Common myeloid progenitor, CD34-positive (primary cell): ENCODE measurements at places on chromosomes 5 and 9.

DNA sequence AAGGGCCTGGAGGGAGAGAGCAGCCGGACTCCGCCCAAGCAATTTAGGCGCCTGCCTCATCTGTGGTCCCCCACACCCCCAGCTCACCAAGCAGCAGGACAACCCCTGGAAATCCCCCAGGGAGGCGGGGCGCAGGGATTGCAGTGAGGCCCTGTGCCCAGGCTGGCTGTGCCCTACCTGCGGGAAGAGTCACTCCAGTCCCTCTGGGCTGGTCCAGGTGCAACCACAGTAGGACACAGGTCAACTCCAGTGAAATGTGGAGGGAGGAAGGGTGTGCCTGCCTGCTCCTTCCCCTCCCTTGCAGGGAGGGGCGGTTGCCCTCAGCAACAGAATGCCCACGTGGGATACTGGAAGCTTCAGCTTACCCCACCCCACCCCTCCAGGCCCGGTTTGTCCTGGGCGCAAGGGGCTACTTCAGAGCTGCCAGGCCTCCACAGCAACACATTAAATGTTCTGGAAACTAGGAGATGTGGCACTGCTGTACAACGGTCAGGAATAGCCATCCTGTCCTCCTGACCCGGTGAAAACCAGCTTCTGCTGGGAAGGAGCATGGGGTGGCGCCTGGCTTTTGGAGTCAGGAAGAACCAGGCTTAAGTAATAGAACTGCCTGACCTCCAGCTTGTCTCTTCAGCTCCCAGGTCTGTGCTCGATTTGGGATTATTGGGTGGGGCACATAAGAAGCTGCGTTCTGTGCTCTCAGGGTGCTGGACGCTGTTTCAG is 22.5 kb downstream of the ABO start:
- no peaks in the 10 kb centered on the region for H3K27me3 ChIP-seq
- H3K4me1 ChIP-seq = no peaks in the 10 kb centered on the region
- DNase-seq = no peak
- no peaks in the 10 kb centered on the region for H3K36me3 ChIP-seq

DNA sequence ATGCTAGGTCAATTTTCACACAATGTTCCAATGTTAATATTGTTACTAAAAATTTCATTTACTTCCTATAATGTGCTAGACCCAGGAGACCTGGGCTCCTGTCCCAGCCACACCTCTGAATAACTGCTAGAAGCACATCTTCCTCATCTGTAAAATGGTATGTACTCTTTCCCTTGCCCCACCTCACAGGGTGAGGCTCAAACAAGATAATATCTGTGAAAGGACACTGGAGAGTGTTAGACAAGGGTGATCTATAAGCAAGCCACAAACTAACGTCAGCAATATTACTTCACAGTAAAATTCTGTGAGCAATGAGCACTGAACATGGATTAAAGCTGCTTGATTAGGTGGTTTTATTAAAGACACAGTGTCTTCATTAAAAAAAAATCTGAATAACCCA is 186.4 kb downstream of the EPB41L4A start:
- no peak overlapping the region for H3K27ac ChIP-seq
- peaks cover 3% of the 10 kb centered on the region for H3K27me3 ChIP-seq
- no peak overlapping the region for H3K4me3 ChIP-seq
- no peaks in the 10 kb centered on the region for H3K4me1 ChIP-seq

DNA sequence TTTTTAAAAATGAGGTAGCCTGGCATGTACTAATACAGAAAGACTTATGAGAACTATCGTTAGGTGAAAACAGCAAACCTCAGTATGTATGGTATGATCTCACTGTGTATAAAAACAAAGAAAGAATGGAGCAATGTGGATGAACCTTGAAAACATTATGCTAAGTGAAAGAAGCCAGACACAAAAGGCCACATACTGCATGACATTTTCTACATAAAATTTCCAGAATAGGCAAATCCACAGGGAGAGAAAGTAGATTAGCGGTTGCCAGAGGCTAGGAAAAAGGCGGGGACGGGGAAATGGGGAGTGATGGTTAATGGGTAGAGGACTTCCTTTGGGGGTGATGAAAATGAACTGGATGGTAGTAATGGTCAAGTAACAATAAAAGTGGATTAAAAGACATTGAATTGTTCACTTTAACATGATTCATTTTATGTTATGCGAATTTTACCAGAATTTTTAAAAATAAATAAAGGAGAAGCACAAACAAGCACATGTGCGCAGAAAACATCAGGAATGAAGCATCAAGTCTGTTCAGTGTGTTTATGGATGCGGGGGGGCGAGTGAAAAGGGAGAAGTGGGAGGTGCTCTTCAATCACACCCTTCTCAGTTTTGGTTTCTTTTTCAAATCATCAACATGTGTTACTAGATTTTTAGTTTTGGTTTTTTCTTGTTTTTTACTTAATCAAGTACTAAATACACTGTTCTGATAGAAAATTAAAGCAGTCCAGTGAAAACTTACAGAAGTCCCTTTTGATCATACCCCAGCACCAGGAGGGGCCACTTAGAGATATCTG is 16.3 kb downstream of the ROR2 start:
- DNase-seq = no peak
- H3K36me3 ChIP-seq = no peaks in the 10 kb centered on the region
- no peak overlapping the region for H3K4me3 ChIP-seq
- no peaks in the 10 kb centered on the region for H3K4me1 ChIP-seq
- no peak overlapping the region for H3K27ac ChIP-seq

- DNase-seq = no peak
- H3K4me1 ChIP-seq = no peaks in the 10 kb centered on the region
- H3K27me3 ChIP-seq = no peaks in the 10 kb centered on the region
- no peak overlapping the region for H3K27ac ChIP-seq
These were observed 193.3 kb upstream of the PANK3 start for GRCh38 chr5:168772316-168772961.

GRCh38 chr5:142725231-142726187 is 39.6 kb upstream of the FGF1 start:
- H3K4me3 ChIP-seq = no peak overlapping the region
- peaks cover 34% of the 10 kb centered on the region for H3K4me1 ChIP-seq
- H3K27ac ChIP-seq = peak overlapping the region; percentile 46
- H3K27me3 ChIP-seq = no peaks in the 10 kb centered on the region
- peak; percentile 32 for DNase-seq

DNA sequence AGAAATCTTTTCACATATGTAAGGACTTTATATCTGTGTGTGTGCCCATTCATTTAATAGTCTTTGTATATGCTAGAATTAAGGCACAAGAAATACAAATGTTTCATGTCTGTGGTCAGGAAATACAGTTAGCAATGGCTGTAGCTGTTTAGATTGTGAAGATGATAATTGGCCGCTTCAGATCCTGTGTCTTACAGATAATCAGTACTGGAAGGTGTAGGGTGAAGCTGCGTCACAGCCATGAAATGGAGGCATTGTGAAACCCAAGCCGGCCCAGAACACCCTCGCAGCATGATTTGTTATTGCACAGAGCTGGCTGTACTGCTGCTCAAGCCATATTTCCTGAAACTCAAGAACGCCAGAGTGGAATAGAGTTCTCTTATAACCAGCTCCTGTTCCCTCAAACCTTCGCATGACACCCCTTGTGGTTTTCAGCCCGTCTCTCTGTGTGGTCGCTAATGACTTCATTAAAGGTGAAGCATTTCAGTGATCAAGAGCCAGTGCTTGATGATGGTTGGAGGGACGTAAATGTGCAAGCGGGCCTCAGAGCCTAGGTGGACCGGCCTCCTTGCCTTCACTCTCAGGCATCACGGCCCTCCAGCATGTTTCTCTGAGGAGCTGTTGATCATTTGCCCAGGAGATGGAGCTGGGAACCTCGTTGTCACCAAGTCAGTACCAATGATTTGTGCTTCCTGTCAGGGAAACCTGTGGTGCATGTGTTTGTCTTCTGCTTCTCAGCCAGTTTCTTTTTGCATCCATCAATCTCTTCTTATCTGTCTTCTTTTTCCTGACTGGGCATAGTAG is 80.1 kb downstream of the F2RL2 start:
- peaks cover 8% of the 10 kb centered on the region for H3K36me3 ChIP-seq
- peak; percentile 95 for DNase-seq
- H3K4me1 ChIP-seq = peaks cover 84% of the 10 kb centered on the region
- no peaks in the 10 kb centered on the region for H3K27me3 ChIP-seq

DNA sequence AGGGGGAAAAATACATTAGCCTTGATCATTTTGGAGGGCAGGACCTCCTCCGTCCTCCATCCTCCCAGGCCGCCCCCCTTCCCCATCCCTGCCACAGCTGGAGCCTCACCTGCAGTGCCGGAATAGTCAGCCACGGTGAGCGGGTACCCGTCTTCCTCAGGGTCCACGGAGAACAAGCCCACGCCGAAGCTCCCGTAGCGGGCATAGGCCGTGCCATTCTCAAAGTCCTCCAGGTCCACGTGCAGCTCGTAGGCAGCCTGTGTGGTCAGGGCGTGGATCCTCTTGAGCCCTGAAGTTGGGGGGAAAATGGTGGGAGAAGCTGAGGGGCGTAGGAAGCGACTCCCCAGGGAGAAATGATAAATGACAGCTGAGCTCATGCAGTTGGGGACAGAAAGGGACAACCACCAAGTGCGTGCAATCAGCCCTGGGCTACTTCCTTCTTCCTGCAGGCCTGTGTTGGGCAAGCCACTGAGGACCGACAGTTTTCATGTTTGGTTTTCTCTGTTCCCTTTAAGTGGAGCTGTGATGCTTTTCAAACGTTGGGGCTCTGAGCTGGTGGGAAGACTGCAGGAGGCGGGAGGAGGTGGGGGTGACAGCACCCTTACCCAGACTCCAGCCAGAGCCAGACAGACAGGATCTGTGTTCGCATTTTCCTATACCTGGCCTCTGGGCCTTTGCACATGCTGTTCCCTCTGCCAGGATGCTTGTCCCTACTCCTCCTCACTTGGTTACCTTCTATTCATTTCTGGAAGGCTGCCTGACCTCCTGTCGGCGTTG is 8.7 kb upstream of the QRFP start:
- H3K36me3 ChIP-seq = no peaks in the 10 kb centered on the region
- no peak overlapping the region for H3K27ac ChIP-seq
- DNase-seq = no peak
- H3K4me3 ChIP-seq = no peak overlapping the region
- H3K4me1 ChIP-seq = peaks cover 7% of the 10 kb centered on the region

- DNase-seq = no peak
- no peaks in the 10 kb centered on the region for H3K36me3 ChIP-seq
- H3K27me3 ChIP-seq = no peaks in the 10 kb centered on the region
- H3K4me1 ChIP-seq = no peaks in the 10 kb centered on the region
These were observed 636.7 kb downstream of the NR2F1-AS1 start for GRCh38 chr5:92944337-92944736.

GRCh38 chr9:21080793-21081192 is 3.1 kb upstream of the IFNB1 start:
- H3K27me3 ChIP-seq = no peaks in the 10 kb centered on the region
- no peaks in the 10 kb centered on the region for H3K36me3 ChIP-seq
- no peak for DNase-seq
- H3K4me1 ChIP-seq = peaks cover 16% of the 10 kb centered on the region

DNA sequence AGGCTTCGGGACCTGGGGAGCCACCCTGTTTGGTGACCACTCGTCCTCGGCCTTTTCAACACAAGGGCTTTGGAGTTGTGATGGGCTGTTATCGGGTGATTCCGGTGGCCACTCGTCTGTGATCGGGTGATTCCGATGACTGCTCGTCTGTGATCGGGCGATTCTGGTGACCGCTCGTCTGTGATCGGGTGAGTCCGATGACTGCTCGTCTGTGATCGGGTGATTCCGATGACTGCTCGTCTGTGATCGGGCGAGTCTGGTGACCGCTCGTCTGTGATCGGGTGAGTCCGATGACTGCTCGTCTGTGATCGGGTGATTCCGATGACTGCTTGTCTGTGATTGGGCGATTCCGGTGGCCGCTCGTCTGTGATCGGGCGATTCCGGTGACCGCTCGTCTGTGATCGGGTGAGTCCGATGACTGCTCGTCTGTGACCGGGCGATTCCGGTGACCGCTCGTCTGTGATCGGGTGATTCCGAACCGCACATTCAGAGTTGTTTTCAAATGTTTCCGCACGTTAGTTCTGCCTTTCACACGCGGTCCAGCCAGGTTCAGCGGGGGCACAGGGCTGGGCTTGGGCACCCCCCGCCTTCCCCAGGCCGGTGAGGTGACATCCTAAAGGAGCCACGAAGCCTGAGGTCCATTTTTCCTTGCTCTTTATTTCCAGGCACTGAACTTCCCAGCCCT is 30.3 kb downstream of the TPPP start:
- H3K4me3 ChIP-seq = no peak overlapping the region
- peaks cover 68% of the 10 kb centered on the region for H3K36me3 ChIP-seq
- H3K27me3 ChIP-seq = no peaks in the 10 kb centered on the region

DNA sequence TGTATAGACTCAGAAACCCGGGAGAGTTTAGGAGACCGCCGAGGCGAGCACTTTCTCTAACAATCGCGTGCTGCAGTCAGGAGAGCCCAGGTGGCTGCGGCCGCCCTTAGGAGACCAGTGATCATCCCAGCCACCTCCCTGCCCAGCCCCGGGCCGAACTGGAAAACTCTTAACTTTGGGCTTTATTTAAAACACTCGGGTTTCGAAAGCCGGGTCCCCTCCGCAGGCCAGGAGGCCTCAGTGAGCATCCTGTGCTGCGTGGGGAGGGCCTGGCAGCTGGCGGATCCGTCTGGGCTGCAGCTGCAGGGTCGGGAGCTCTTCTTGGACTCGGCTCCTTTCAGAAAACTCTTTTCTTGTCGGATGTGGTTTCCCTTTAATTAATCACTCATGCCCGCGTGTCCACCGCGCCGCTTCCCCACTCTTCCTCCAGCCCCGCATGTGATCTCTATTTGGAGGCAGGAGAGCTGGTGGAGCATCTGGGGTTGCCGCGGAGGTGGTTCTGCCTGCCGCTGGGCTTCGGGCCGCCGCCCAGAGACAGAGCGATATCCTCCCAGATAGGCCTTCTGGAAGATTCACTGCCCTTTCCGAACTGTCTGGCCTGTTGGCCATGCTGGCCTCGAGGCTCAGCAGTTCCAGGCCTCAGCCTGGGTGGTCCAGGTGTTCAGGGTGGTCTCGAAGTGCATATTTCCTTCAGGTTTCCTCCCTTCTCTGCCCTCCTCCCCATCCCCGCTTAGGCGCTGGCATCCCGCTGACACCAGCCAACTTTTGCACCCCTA is 59.5 kb downstream of the TMEM174 start:
- H3K36me3 ChIP-seq = no peaks in the 10 kb centered on the region
- H3K4me3 ChIP-seq = no peak overlapping the region
- peaks cover 96% of the 10 kb centered on the region for H3K27me3 ChIP-seq
- DNase-seq = peak; percentile 54
- no peak overlapping the region for H3K27ac ChIP-seq
- peaks cover 20% of the 10 kb centered on the region for H3K4me1 ChIP-seq

- DNase-seq = no peak
- no peaks in the 10 kb centered on the region for H3K27me3 ChIP-seq
- no peaks in the 10 kb centered on the region for H3K4me1 ChIP-seq
- H3K4me3 ChIP-seq = no peak overlapping the region
- H3K27ac ChIP-seq = no peak overlapping the region
These were observed 334.2 kb downstream of the SPOCK1 start for GRCh38 chr5:137164961-137165360.

- no peaks in the 10 kb centered on the region for H3K36me3 ChIP-seq
- H3K4me3 ChIP-seq = no peak overlapping the region
- no peaks in the 10 kb centered on the region for H3K27me3 ChIP-seq
- peaks cover 28% of the 10 kb centered on the region for H3K4me1 ChIP-seq
- H3K27ac ChIP-seq = no peak overlapping the region
- peak; percentile 70 for DNase-seq
These were observed 59.5 kb upstream of the GGTA1 start for GRCh38 chr9:121559183-121559582.

- peak; percentile 79 for DNase-seq
- peaks cover 10% of the 10 kb centered on the region for H3K4me1 ChIP-seq
- peak overlapping the region; percentile 95 for H3K27ac ChIP-seq
- H3K36me3 ChIP-seq = no peaks in the 10 kb centered on the region
These were observed 1.6 kb downstream of the FER start for GRCh38 chr5:108749128-108749861.
